ENCODE measurements at places on chromosomes 2 and 18. TPM values are rescaled to one million over a fixed set of nuclear protein-coding genes. Genes with fewer than 3 reads are reported as not detected.

DNA sequence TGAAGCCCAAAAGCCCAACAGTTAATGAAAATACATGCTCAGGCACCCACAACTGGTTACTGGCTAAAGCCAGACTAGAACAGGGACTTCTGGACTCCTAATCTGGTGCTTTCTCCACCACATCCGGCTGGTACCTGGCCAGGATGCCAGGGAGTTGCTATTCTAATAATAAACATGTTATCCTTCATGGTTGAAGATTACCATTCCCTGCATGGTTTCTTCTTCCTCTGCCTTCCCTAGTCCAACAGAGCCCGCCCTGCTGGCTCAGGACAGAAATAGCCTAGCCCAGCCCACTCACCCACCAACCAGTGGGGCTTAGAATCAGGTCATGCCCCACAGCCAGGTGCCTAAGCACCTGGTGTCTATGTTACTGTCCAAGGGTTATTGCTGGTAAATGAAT lies 184.2 kb downstream of the TMEM247 start:
- DNase-seq = no peak

Gene DNER
- polyA plus RNA-seq = 66.7 TPM

Gene COL5A2
- polyA plus RNA-seq = 147 TPM

GRCh38 chr2:100494712-100495111 lies 24.4 kb downstream of the NMS start:
- no peak for DNase-seq

- DNase-seq = no peak
These were observed 72.3 kb upstream of the ST3GAL5 start for GRCh38 chr2:85961053-85961452.

Gene C1QL2
- polyA plus RNA-seq = not detected

GRCh38 chr2:95058466-95058988 lies 33.0 kb downstream of the MAL start:
- DNase-seq = no peak

DNA sequence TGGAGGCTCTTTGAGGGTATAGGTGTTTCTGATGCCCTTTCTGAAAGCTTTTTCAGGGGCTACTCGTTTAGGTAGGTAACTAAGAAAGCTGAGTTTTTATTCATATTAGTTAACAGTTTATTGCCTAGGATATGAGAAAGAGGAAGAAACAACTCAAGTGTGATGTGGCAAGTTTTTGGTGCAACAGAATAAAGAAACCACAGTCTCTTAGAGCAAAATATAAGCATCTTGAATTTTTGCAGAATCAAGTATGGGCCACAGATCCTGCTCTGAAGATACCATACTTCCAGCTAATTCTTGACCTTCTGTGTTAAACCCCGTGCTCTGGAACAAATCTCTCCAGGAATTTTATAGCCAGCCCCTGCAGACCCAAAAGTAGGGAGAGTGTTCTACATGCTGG lies 147.7 kb upstream of the SLC1A4 start:
- DNase-seq = no peak

- no peak for DNase-seq
These were observed 227.6 kb downstream of the DYSF start for GRCh38 chr2:71680925-71681324.

DNA sequence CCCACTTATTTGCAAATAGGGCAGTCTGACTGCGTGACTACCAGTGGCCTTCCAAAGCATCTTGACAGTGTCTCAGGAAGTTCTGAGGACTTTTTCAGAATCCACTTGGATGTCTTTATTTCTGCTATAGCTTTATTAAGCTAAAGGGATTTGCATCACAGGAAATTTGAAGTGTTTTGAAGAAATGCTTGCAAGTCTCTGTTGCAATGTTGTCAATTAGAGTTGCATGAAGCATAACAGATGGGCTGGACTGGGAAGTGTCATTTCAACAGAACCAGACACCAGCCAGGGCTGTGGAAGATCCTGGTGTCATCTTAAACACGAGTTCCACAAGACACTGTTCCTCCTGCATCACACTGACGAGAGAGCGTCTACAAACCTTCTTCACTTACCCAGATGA lies 224.5 kb downstream of the EN1 start:
- no peak for DNase-seq

GRCh38 chr2:96120091-96120720 lies 3.8 kb upstream of the ADRA2B start:
- no peak for DNase-seq

Gene ANTXR1
- polyA plus RNA-seq = 79.0 TPM

Gene SPR
- 13.6 TPM for polyA plus RNA-seq

Gene METTL21A
- polyA plus RNA-seq = 33.1 TPM

DNA sequence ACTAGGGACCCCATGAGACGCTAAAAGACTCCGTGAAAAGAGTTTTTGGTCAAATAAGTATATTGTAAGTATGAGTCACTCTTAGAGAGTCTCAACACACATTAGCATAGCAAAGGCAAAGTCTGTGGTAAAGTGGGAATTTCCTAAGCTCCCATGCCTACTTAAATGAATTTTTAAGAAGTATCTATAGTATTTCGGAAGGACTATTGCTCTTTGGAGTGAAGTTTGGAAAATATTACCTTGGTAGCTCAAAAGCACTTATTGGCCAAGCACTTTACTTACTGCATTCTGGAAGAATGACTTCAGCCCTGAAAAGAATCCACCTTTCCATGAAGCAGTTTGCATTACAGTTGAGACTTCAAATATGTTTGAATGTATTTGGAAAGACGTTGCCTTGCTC lies 57.1 kb downstream of the CAVIN2 start:
- DNase-seq = no peak

Gene C1GALT1C1L
- 5.2 TPM for polyA plus RNA-seq

Gene ABCG5
- polyA plus RNA-seq = 0.55 TPM

Gene C2orf80
- 0.21 TPM for polyA plus RNA-seq

- DNase-seq = no peak
These were observed 1.4 kb downstream of the GPR35 start for GRCh38 chr2:240626531-240627300.

Gene LYPD1
- polyA plus RNA-seq = 86.8 TPM

DNA sequence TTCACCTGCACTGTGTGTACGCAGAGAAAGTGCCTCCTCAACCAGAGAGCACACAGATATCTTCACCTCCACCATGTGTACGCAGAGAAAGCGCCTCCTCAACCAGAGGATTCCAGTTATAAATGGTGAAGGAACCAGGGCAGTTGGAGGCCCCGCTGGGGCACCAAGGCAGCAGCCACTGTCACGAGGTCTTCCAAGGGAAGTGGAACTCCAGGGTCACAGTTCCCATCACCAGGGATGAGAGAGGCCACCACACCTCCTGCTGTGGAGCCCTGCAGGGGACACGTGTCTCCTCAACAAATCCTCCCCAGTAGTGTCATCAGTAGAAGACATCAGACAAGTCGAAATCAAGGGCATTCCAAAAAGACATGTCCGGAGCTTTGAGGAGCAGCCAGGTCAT lies 28.2 kb upstream of the NFATC1 start:
- DNase-seq = no peak

Gene HTR2B
- polyA plus RNA-seq = 17.2 TPM

DNA sequence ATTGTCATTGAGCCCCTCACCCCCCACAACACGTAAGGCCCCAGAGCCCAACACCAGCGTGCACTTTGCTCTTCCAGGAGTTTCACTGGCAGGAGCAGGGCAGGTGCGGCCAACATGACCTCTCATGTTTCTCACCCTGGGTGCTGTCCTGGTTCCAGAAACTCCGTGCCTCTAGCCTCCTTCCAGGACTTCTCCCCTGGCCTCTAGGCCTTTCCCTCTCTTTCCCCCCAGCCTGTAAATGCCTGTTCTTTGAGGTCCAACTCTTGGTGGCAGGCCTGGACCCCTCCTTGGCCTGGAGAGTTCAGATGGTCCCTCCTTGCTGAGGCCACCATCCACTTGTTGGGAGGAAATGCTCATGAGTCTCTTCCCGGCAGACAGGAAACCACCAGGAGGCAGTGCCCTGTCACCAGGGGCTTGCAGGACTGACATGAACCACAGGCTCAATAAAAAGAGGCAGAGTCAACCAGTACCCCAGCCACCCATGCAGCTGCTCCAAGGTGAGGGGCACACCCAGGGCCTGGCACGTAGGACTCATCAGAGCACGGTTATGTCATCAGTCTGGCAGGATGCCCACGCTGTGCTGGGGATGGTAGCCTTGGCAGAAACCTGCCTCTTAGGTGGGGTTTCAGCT lies 1.5 kb downstream of the MALL start:
- DNase-seq = no peak

DNA sequence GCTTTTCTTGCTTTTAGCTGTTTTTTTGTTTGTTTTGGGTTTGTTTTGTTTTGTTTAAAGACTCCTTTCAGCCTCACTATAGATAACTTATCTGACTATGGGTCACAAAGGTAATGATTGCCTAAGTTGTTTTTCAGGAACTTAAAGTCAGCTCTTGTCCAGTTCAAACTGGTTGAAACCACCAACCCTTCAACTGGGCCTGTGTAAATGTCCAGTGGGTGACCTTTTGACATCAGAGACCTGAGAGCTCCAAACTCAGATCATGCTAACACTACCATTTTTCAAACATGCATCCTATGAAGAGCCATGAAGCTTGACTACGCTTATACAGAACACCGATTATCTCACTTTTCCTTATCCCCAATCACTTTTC lies 144.6 kb upstream of the RMP24 start:
- DNase-seq = no peak

DNA sequence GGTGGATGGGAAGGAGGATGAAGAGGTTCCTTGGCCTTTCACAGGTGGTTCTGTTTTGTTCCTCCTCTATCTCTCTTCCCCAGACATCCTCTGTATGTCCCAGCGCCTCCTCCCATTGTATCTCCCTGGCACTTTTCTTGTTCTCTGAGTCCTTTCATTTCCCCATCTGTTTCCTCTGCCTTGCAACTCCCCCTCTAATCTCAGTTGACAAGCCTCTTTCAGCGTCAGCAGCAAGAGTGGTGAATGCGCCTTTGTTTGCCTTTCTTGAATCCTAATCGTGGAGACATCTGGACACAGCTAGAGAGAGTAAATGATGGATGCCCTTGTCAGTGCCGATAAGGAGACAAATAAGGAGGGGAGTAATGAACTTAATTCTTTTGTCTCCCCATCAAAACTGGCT lies 167.0 kb downstream of the NDUFA10 start:
- DNase-seq = no peak

GRCh38 chr18:79361766-79362522 lies 33.8 kb upstream of the NFATC1 start:
- no peak for DNase-seq

Gene FRZB
- polyA plus RNA-seq = 13.6 TPM

- DNase-seq = no peak
These were observed 194.5 kb upstream of the LRRTM1 start for GRCh38 chr2:80499095-80499494.

Gene FAM124B
- polyA plus RNA-seq = 2.3 TPM

DNA sequence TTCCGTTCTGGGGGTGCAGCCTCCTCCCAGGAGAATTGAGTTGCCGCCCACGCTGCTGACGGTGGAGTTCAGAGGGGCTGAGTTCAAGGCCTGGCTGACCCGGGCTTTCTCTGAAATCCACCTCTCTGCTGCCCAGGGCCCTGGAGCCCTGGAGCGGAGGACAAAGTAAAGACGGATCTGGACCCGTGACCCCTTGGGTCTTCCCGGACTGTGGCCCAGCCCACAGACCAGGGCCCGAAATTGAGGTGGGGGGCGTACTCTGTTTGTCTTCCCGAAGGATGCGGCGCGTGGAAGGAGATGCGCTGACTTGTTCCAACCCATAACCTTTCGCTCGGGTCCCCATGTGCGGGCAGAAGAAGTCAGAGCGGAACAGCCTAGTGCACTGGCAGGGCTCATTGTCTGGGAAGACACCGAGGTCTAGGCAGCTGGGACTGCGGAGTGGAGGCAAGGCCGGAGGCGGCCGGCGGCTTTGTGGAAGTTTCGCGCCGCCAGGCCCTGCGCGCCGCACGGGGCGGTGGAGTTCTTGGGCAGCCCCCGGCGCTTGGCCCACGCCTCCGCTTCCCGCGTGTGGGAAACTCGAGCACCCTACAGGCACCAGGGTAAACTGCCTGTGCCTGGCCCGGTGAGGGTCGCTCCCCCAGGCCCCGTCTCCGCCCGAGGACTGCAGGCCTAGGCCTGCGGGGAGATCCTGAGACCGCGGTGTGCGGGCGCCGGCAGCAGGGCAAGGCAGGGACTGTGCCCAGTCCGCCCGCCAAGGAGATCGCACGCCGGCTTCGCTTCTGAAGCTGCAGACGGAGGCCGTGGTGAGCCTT lies 9.8 kb downstream of the POU3F3 start:
- DNase-seq = no peak

- DNase-seq = no peak
These were observed 278.4 kb upstream of the FIGN start for GRCh38 chr2:164014068-164014731.

Gene CHPF
- 25.3 TPM for polyA plus RNA-seq

GRCh38 chr2:236261452-236261851 lies 2.8 kb downstream of the ASB18 start:
- no peak for DNase-seq

- no peak for DNase-seq
These were observed 4.2 kb upstream of the CTDSP1 start for GRCh38 chr2:218395456-218395825.

DNA sequence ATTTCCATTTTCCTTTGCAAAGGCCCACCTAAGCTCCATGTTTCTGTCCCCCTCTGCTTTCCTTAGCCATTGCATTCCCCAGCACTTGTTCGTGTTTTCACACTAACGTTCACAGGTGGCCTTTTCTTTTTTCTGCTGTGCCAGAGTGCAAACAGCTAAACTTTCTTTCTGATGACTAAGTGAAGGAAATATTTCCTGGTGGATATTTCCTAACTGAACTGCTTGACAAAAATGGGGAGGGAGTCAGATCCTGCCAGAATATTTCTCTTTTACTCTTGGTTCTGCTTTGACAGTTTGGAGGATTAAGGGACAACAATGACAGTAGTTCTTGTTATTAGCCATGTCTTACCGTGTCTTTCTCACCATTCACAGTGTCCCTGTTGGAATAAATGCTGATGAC lies 344.0 kb downstream of the ARHGAP15 start:
- no peak for DNase-seq

DNA sequence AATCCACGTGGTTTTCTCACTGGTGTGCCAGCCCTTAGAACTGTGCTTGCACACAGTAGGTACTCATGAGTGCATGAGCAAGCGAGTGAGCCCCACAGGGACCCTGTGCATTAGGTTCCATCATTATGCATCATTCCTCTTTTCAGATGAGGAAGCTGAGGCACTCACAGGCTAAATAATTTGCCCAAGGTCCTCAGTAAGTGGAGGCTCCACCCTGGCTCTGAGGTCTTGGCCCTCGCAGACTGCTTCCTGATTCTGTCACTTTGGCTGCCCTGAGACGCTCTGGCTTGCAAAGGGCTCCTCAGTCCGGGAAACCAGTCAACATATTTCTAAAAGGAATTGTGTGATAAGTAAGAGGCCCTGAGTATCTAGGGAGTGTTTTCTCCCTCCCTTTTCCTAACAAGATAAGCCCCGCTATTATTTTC lies 71.7 kb downstream of the IL1R2 start:
- no peak for DNase-seq

GRCh38 chr2:17271416-17271815 lies 246.8 kb downstream of the RAD51AP2 start:
- no peak for DNase-seq

Gene NEMP2
- polyA plus RNA-seq = 12.1 TPM

- DNase-seq = no peak
These were observed 115.3 kb upstream of the TANK start for GRCh38 chr2:161044921-161045320.

Gene LYPD6B
- polyA plus RNA-seq = 28.6 TPM

Gene APLF
- polyA plus RNA-seq = 3.9 TPM

Data from right renal cortex interstitium (tissue), 3 donors.